A549 treated with CORT108297 at 1 μM for 4 hours (cell line): ENCODE measurements at places on chromosomes 3 and 15. TPM values are rescaled to one million over a fixed set of nuclear protein-coding genes. Genes with fewer than 3 reads are reported as not detected.

Gene LTK
- 0.06 to 0.12 TPM (median 0.09 TPM) in 5 replicates for total RNA-seq

Gene ECE2
- total RNA-seq = not detected in 5 replicates

Gene CNTN4
- not detected in 5 replicates for total RNA-seq

Gene PGBD4
- total RNA-seq = 1.2 to 1.6 TPM (median 1.5 TPM) in 5 replicates

Gene IL17RE
- 1.1 to 1.3 TPM (median 1.1 TPM) in 5 replicates for total RNA-seq

Gene SPATA12
- 0.32 to 0.53 TPM (median 0.47 TPM) in 5 replicates for total RNA-seq

Gene GPR62
- total RNA-seq = not detected in 5 replicates

Gene CGNL1
- 1.1 to 1.4 TPM (median 1.3 TPM) in 5 replicates for total RNA-seq

Gene SEMA6D
- not detected in 5 replicates for total RNA-seq

Gene THOC7
- 56.6 to 70.8 TPM (median 57.2 TPM) in 5 replicates for total RNA-seq

Gene WNT5A
- 0.76 to 1.2 TPM (median 0.95 TPM) in 5 replicates for total RNA-seq

Gene TGM4
- total RNA-seq = 0.03 to 0.10 TPM (median 0.04 TPM) in 5 replicates

Gene LIPH
- 6.2 to 7.0 TPM (median 6.8 TPM) in 5 replicates for total RNA-seq

Gene PRSS50
- not detected in 5 replicates for total RNA-seq

Gene CXCR6
- total RNA-seq = not detected in 5 replicates

Gene MED12L
- 0.18 to 0.67 TPM (median 0.39 TPM) in 5 replicates for total RNA-seq

Gene CEMIP
- 1.5 to 2.2 TPM (median 1.9 TPM) in 5 replicates for total RNA-seq

Gene PP2D1
- total RNA-seq = not detected in 5 replicates

Gene ZIC1
- total RNA-seq = 0.06 to 0.20 TPM in 2 of 5 replicates, not detected in the others

Gene GHSR
- total RNA-seq = not detected in 5 replicates

Gene TUSC7
- not detected in 5 replicates for total RNA-seq
